Uterine smooth muscle cell (primary cell): ENCODE measurements at places on chromosomes 6 and 20. TPM values are rescaled to one million over a fixed set of nuclear protein-coding genes. Genes with fewer than 3 reads are reported as not detected.

ELOVL4 gene
- total RNA-seq, result 7.1 and 10.0 TPM in 2 replicates

FHL5 gene
- not detected in 2 replicates for total RNA-seq

NR2E1 gene
- total RNA-seq, result not detected in 2 replicates

LINC00237 gene
- not detected in 2 replicates for total RNA-seq

SIGLEC1 gene
- total RNA-seq, result not detected in 2 replicates

SLCO4A1 gene
- total RNA-seq, result 2.0 and 4.8 TPM in 2 replicates

RCAN2 gene
- total RNA-seq, result 0.77 and 1.5 TPM in 2 replicates
